ENCODE measurements at places on chromosomes 2 and 18.

- no peak for DNase-seq
These were observed 14.4 kb upstream of the TET3 start for GRCh38 chr2:73970141-73970803.

GRCh38 chr18:46275370-46275769 lies 171.2 kb downstream of the HAUS1 start:
- no peak for DNase-seq

- DNase-seq: no peak
These were observed 37.3 kb downstream of the TMEM177 start for GRCh38 chr2:119716284-119716672.

DNA sequence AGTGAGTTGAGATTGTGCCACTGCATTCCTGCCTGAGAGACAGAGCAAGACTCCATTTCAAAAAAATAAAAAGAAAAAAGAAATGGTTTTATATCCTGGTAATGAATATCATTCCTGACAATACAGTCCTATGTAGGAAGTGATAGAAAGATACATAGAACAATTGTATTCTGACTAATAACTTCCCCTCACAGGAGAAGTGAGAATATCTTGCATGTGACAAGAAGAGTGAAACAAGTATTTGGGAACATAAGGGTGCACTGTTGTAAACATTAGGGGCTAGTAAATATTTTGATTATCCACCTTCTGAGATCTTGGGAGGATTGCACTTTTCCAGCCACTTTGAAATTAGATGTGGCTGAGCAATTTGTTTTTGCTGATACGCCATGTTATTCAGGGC lies 40.7 kb downstream of the KLHL14 start:
- DNase-seq: no peak

DNA sequence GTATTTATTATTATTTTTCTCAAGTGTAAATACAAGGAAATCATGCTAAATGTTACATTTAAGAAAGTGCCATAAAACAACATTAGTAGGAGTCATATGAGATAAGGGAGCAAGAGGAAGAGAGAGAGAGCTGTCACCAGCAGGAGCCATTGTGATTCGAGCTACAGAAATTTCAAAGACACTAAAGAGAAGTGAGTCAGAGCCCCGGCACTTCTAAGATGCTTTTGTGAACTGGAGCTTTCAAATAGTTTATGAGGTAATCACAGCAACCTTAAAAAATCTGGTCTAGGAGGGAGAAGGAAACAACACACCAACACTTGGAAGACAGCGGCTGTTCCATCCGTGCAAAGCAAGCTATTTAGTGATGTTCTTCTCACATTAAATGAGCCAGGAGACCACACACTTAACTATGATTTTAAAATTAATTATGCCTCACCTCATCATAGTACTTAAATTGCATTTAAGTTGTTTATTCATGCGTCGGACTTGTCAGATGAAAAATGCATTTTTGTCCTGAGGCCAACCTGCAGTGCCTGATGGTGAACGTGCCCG lies 382.7 kb upstream of the SALL3 start:
- DNase-seq: no peak

DNA sequence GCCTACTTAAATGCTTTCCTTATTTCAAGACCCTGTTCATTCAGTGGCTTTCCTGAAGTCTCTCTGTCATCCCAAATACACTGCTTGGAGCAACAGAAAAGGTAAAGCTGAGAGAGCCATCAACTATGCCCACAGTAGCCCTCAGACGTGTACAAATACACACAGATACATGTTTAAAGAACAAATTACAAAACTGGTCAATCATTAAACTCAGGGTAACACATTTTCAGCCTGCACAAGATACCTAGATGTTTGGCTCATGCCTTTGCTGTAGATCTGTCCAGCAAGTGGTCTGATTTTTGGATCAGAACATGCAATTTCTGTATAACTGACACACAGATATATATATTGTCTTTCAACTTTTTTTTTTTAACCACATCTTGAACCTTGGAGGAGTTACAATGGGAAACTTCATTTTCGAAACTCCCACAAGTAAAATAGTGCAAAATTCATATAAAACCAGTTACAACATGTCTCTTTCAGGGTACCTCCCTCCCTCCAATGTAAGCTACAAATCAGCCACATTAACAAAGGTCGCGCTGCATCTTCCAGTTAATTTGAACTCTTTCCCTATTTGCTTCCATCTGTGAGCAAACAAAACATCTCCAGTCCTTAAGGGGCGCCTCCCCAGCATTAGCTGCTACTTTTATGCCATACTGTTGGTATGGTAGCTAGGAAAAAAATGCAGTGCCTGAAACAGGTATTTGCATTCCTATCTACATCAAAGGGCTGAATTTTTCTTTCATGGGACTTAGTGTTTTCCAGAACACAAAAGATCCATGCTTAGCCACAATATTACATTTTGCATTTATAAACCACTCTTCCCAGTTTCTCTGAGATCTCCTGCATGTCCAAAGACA lies 311.9 kb downstream of the NRXN1 start:
- no peak for DNase-seq

Data from fibroblast of skin of abdomen (primary cell).